ENCODE measurements at places on chromosomes 1 and 21. TPM values are rescaled to one million over a fixed set of nuclear protein-coding genes. Genes with fewer than 3 reads are reported as not detected.

The SLC45A1 gene
- total RNA-seq = 0.16 TPM

GRCh38 chr1:93322349-93322748, 23.4 kb upstream of the DR1 start:
- H3K27me3 ChIP-seq = no peaks in the 10 kb centered on the region
- H3K27ac ChIP-seq = no peak overlapping the region
- H3K4me1 ChIP-seq = peaks cover 5% of the 10 kb centered on the region
- no peak for DNase-seq

GRCh38 chr1:22752339-22752738, 41.7 kb downstream of the EPHB2 start:
- no peak overlapping the region for H3K27ac ChIP-seq
- H3K4me3 ChIP-seq = no peak overlapping the region
- H3K36me3 ChIP-seq = no peaks in the 10 kb centered on the region
- no peaks in the 10 kb centered on the region for H3K27me3 ChIP-seq
- H3K4me1 ChIP-seq = peaks cover 12% of the 10 kb centered on the region

DNA sequence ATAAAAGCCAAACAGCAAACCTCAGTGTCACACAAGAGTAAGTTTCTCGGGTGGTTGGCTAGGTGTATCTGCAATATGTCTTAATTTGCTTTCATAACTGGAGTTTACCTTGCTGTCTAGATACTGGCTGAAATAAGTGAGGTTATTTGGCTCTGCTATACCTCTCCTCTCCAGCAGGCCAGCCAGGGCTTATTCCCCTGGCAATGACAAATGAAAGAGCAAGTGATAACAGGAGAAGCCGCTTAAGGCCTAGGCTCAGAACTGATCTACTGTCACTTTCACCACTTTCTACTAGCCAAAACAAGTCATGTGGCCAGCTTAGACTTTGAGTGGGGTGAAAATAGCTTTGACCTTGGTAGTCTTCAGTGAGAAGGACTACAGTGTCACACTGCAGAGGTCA, 4.8 kb upstream of the RPE65 start:
- no peaks in the 10 kb centered on the region for H3K36me3 ChIP-seq
- no peak overlapping the region for H3K27ac ChIP-seq
- no peak overlapping the region for H3K4me3 ChIP-seq
- DNase-seq = no peak

- H3K27ac ChIP-seq = no peak overlapping the region
- no peaks in the 10 kb centered on the region for H3K4me1 ChIP-seq
- H3K36me3 ChIP-seq = no peaks in the 10 kb centered on the region
- no peak overlapping the region for H3K4me3 ChIP-seq
Observed at GRCh38 chr1:157407917-157408525, 144.3 kb downstream of the FCRL5 start.

DNA sequence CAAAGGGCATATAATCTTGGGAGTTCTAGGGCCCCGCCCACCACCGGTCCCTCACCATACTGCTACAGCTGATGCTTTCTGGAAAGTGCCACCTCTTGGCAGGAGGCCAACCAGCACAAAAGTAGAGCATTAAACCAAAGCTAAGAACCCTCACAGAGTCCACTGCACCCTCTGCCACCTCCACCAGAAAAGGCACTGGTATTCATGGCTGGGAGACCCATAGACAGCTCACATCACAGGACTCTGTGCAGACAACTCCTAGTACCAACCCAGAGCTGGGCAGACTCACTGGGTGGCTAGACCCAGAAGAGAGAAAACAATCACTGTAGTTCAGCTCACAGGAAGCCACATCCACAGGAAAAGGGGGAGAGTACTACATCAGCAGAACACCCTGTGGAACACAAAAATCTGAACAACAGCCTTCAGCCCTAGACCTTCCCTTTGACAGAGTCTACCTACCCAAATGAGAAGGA, 10.8 kb downstream of the THEM4 start:
- H3K27ac ChIP-seq = no peak overlapping the region
- H3K4me1 ChIP-seq = no peaks in the 10 kb centered on the region
- DNase-seq = no peak
- H3K4me3 ChIP-seq = no peak overlapping the region
- H3K36me3 ChIP-seq = peaks cover 12% of the 10 kb centered on the region

DNA sequence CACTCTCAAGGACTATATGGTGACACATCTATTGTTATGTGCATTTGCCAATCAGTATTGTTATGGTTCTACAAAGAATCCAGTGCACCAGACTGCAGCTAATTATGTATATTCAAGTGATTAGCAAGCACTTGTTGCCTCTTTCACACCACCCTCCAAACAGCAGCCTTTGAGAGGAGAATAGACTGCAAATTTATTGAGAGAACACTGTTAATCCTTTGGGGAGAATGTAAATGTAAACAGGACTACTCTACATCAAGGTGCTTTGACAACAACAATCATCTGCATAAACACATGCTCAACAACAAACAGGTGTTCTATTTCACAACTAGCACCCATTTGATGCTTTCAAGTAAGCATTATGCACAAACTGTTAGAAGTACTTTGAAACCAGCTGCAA, 117.4 kb downstream of the AKT3 start:
- no peak for DNase-seq
- no peaks in the 10 kb centered on the region for H3K4me1 ChIP-seq
- no peak overlapping the region for H3K27ac ChIP-seq

DNA sequence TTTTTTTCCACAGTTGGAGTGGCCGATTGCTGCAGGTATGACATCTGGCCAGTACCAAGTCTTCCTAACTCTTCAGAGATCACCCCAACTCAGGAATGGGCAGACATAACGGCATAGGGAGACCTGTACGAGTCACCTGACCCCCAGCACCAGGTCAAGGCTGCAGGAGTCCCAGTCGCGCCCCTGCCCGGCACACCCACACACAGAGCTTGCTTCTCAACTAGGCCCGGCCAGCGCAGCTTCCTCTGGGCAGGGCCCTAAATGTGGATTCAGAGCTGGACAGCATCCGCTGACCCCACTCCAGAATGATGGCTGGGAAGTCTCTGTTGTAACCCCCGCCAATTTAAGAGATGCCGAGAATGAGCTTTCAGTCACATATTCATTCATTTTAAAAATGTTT, 58.8 kb upstream of the CLDN14 start:
- no peak for DNase-seq
- no peak overlapping the region for H3K4me3 ChIP-seq
- no peak overlapping the region for H3K27ac ChIP-seq
- H3K4me1 ChIP-seq = no peaks in the 10 kb centered on the region
- no peaks in the 10 kb centered on the region for H3K36me3 ChIP-seq
- H3K27me3 ChIP-seq = no peaks in the 10 kb centered on the region

- H3K4me3 ChIP-seq = no peak overlapping the region
- H3K27ac ChIP-seq = no peak overlapping the region
- H3K4me1 ChIP-seq = peaks cover 30% of the 10 kb centered on the region
- H3K27me3 ChIP-seq = no peaks in the 10 kb centered on the region
- H3K36me3 ChIP-seq = no peaks in the 10 kb centered on the region
Observed at GRCh38 chr1:3318329-3318728, 136.1 kb upstream of the ARHGEF16 start.

DNA sequence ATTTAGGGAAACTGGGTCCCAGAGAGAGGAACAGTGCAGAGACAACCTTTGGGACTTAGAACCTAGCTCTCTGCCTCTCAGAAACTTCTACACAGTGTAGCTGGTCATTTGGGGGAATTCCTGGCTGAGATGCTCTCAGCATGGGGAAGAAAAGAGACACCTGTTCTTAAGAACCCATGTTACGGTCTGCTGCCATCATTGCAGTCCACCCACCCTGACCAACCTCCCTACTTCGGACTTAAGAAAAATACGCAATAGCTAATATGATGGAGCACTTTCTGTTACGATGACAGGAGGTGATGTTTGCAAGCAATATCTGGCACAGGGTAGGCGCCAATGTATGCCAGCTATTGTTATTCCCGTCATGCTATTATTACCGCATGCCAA, 177.9 kb downstream of the IGSF21 start:
- no peaks in the 10 kb centered on the region for H3K4me1 ChIP-seq
- no peak overlapping the region for H3K27ac ChIP-seq
- no peak overlapping the region for H3K4me3 ChIP-seq
- no peaks in the 10 kb centered on the region for H3K27me3 ChIP-seq
- no peak for DNase-seq
